ENCODE measurements at places on chromosomes 7 and 10.

DNA sequence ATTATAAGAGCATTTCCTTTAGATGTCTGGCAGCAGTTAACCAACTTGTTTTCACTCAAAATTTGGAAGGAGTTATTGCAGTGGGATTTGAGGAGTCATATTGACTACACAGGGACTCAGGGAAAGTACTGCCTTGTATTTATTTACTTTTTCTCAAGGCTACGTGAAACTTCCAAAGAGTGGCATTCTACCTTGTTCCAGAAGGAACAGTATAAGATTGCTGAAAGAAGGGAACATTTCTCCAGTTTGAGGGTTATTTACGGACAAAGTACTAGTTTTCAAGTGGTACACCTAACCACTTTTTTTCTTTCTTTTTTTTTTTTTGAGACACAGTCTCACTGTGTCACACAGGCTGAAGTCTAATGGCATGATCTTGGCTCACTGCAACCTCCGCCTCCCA, 5.1 kb downstream of the MORN4 start:
- no peak for DNase-seq

DNA sequence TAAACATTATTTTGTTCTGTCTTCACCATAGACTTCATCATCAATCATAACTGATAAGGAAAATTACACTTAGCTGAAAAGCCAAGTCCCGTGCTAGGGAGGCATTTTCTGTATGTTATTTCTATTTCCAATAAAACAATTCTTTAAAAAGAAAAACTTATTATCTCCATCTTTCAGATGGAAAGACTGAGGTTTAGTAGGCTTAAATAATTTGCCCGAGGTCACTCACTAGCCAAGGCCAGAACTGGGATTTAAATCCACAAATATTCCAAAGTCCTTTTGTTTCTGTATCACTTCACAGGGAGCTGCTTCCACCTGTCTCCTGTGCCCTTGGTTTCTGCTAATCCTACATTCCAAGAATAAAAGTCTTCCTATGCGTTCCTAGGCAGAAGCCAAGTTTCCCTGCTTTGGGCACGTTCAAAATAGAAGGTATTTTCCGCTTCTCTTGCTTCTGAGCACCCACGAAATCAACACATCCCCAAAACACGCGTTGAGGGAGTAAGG, 732 bp downstream of the CPVL start:
- DNase-seq, result no peak

DNA sequence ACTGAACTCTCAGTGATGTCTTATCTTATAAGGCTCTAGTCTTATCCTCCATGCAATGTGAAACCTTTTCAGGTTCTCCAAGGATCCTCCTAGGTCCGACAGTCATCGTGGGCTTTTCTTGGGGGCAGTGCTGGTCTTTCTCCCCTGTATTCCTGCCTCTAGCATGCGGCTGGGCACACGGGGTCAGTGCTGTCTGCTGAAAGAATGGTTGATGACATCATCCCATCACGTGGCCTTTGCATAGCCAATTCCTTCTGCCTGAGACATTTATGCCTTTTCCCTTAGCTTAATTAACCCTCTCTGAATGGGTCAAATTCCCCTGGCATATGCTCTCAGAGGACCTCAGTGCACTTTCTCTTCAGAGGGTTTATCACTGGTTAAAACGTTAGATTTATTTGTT, 27.0 kb upstream of the KCNK18 start:
- DNase-seq, result no peak

DNA sequence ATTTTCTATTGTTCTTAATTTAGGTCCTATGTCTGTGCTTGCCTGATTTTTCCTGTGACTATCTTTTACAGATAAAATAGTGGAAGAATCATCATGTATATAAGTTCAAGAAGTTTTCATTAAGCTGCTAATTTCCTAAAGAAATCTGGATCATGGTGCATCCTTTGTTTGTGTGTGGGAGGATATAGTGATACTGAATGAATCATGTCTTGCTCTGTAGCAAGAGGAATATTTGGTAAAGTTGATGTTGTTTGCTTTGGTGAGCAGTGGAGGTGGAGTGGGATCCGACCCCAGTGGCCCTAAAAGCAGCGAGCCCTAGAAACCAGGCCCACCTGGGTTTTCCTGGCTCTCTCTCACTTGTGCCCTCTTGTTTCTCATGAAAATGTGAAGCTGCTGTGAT, 83.7 kb downstream of the CCNY start:
- no peak for DNase-seq

- no peak for DNase-seq
These were observed 214.9 kb downstream of the KCNMA1 start for GRCh38 chr10:77422491-77423338.

DNA sequence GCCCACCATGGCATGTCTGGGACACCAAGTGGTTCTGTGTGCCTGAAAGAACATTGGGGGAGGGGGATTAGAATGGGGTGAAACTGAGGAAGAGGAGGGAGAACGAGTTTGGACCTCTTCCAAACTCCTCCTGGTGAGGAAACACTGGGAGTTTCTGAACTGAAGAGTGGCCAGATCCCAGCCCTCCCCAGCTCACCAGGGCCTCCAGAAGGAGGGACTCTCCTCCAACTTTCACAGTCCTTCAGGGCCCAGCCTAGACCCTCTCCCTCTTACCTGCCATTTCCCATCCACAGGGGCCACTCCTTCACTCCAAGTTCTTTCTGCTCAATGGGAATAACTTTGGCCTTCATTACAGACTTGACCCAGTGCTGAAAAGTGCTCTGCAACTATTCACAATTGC, 132.0 kb upstream of the FOXK1 start:
- no peak for DNase-seq

DNA sequence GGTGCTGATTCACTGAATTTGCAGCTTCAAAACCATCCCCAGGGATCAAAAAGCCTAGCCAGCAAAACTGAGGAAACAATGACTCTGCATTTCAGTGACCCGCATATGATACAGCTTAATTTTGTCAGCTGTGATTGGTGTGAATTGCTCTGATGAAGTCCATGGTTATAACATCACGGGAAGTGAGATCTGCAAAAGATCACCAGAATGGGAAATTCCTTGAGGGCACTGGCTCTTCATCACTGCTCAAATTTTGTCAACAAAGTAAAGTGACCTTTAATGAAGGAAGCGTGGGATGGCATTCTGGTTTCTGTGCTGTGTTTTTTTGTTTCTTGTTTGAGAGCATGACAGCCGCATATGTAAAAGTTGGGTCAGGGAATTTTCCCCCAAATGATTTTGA, 745.9 kb downstream of the GATA3 start:
- DNase-seq, result no peak

DNA sequence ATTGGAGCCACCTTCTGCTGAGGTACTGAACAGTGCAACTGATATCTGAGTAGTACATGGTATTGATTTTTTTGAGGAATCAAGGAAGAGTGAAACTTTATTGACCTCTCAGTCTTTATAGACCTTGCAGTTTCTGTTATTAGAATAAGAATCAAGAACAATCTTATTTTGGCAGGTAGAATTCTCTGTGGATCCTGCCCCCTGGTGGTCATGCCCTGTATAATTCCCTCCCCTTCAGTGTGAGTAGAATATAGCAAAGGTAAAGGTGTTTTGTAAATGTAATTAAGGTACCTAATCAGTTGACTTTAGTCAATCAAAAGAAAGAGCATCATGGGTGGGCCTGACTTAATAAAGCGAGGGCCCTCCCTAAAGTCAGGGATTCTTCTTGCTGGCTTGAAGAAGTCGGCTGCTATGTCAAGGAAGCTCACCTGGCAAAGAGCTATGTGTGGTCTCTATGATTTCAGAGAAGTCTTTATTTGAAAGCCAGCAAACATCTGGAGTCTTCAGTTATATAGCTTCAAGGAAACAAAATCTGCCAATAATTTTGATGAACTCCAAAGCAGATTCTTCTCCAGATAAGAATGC, 142.8 kb downstream of the LSM5 start:
- no peak for DNase-seq

DNA sequence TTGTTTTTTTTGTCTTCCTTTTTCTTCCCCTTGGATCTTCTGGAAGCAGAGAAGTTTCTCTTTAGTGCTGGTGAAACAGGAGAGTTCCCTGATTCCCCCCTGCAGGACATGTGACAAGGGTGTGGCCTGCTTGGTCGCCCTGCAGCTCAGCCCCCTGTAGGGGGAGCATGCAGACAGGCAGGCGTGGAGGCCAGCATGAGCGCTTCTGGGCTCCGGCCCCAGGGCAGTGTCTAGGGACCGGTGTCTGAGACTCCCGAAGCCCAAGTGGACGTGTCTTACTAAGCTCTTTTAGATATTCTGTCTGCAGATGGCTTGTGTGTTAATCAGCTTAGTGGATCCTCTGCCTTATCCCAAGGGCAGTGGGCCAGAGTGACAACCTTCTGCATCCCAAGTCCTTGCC, 26.1 kb downstream of the PRSS58 start:
- DNase-seq, result peak; percentile 35

GRCh38 chr7:2224491-2224928, 8.2 kb downstream of the MAD1L1 start:
- DNase-seq, result no peak

Data from iPS DF 19.7 (cell line).